ENCODE measurements at places on chromosomes 12 and 14.

DNA sequence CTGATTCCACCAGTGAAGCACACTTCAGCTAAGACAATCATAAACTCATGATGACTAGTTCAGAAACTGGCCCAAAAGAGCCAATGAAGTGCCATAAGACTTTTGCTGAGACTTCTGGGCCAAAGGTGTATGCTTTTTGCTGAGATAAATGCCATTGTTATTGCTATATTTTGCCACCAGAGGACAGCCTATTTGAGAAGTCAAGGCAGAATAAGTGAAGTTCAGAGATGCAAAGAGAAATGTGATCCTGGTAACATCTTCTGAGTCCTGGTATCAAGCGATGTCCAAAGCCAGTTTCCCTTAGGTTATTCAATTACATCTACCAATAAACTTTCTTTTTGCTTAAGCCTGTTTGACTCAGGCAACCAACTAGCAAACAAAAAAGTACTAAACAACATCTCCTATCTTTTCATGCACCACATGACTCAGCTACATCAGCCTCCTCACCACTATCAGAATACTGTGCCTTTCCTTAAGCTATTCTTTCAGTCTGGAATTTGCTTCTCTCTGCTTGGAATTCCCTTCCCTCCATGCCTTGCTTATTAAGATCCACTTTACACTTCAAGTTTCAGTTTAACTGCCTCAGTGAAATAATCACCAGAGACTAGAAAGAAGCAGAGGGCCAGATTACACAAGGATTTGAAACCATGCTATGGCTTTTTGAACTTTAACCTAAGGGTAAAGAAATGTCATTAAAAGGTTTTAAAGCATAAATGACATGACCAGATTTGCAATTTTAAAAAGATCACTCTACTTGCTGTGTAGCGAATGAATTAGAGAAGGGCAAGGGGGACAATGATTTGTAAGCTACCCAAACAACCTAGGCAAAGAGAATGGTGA lies 14.0 kb downstream of the CRY1 start:
- DNase-seq = no peak

- DNase-seq = no peak
Measured at GRCh38 chr12:42090899-42091298, 53.8 kb downstream of the GXYLT1 start.

DNA sequence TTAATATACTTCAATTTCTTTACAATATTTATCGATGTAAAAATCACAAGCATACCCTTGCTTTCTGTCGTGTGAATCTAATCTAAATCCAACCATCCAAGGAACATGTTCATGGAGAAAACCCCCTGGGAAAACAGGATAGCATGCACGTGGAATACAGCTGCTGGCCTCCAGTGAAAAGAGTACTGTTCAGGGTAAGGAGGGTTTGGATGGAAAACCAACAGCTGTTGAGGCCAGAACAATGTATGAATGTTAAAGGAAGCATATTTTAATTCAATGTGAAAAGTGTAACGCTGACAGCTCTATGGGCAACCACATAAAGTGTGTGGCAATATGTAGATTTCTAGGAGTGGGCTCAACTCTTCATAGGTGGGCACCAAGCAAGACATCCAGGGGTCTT lies 344.0 kb downstream of the TMEM132D start:
- no peak for DNase-seq

- no peak for DNase-seq
Measured at GRCh38 chr14:96688629-96689028, 108.6 kb upstream of the VRK1 start.

DNA sequence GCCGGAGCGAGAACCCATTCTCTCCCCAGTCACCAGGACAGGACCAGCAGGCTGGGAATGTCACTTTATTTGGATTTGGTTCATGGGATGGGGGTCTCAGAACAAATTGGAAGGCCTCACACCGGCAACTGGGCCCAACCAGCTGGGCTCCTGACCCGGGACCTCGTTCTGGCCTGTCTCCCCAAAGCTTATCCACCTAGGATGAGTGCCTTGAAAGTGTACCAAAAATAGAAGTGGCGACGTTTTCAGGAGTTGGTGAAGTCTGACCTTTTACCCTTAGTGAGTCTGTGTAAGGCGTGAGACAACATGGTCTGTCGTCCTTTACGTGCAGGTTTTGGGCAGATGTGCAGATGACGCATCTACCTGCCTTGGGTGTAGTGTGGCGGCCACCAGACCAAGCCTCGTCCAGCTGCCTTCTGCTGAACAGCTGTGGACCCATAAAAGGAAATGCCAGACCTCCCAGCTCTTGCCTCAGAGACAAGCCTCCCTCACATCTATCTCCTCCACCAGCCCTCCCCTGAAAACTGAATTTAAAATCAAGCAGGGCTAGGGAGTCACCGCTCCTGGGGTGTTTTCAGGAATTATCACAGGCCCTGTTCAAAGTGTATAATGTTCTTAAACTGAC lies 36.6 kb upstream of the CLMN start:
- DNase-seq = no peak

DNA sequence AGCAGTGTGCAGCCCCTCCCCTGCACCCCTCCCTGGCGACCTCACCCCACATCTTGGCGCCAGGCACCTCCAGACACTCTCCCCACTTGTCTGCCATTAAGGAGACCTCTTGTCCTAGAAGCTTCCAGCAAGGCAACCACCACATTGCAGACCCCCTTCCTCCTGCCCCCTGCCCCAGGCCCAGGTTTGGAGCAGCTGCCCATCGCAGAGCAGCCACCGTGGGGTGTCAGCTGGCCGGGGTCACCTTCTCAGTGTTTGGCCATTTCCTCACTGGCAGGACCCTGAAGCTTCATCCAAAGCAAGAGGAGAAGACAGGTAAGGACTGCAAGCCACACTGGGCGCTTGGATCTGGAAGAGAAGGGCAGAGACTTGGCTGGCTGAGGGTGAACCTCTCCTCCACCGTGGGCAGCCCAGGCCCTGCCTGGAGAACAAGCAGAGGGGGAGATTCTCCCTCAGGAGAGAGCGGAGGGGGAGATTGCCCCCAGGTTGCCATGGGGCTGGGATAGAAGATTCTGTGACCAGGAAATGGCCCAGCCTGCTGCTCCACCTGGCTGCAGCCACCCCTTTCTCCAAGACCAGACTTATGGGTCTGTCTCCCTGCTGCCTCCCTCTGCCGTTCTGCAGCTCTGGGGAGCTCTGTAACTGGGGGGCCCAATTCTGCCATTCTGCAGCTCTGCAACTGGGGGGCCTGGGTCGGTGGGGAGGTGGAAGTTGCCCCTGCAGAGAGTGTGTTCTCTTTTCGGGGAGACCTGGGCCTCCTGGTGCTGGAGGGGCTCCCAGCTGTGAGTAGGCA lies 72.9 kb upstream of the C14orf180 start:
- DNase-seq = no peak

DNA sequence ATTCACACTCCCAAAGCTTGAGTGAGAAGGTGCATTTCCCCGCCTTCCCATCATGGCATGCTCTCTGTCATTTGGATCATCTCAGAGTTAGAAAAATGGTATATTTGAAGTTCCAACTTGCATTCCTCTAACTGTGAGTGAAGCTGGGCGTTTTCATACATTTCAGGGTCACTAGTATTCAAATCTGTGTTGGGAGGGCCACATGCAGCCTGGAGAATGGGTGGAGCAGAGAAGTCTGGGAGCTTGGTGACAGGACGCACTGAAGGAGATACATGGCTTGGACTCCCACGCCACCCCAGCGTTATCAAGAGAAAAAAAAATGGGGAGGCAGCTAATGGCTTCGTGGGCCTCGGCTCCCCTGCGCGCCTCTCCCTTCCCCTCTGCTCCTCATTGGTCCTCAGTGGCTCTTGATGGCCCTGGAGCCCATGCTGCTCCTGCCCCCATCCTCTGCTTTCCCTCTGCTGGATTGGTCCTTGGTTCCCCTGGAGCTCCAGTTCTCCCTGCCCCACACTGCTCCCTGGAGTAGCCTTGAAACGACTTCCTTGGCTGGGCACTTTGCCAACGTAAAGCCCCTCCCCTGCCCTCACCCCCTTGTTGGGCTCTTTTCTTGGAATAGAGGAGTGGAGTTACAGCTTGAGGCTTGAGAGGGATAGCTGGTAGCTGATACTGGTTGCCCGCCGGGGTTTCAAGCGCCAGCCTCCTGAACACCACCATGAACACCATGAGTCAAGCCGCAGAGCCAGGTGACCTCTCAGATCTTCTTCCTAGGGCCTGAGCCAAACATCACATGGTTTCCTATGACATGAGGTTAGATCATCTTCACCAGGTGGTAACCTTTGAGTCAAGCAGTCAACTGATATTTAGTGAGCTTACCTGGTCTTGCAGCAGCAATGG lies 139.6 kb downstream of the PRKCH start:
- DNase-seq = no peak

GRCh38 chr14:76138119-76138757 lies 13.5 kb upstream of the GPATCH2L start:
- no peak for DNase-seq

GRCh38 chr14:40347675-40348074 lies 915.4 kb upstream of the FBXO33 start:
- no peak for DNase-seq

- no peak for DNase-seq
Measured at GRCh38 chr12:55970775-55971174, 3.1 kb upstream of the RAB5B start.

DNA sequence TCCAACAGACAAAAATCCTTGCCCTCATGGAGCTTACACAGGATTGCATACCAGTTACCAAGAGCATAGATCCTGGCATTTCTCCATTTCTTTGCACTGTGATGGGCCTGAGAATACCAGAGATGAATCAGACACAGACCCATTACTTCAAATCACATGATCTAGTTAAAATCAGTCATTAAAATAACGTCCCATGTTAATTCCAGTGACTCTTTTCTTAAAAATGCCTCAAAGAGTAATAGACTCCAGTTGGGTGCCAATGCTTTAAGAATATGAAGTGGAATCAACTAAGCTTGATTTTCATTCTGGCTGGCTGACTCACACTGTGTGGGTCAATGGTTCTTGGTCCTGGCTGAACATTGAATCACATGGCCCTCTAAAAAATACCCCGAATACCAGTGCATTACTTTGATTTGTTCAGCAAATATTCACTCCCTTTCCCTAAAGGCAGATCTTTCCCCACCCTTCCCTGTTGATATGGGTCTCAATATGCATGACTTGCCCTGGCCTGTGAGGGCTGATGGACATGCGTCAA lies 11.0 kb downstream of the ASB2 start:
- DNase-seq = no peak

GRCh38 chr12:5022465-5023061 lies 21.1 kb upstream of the KCNA5 start:
- no peak for DNase-seq

GRCh38 chr12:111408686-111409402 lies 3.1 kb downstream of the SH2B3 start:
- DNase-seq = no peak

GRCh38 chr12:56658921-56659320 lies 13.1 kb upstream of the ATP5F1B start:
- no peak for DNase-seq

DNA sequence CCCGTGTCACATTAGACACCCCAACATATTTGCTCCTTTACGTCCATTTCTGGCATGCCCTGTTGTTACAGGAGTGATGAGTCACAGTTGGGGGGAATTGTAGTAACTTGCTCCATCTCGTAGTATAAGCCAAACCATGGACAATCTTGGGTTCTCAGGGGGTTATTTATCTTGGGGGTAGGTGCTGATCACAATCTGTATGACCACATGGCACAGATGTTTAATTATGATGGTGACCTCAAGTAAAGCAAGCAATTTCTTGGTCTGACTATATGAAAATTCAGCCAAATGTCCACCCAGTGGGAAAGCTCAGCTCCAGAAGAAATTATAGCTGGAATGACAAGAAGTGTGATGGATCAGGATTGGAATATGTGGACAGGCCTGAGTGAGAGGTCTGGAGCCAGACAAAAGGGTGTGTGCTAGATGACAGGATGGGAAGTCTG lies 32.1 kb upstream of the STON2 start:
- no peak for DNase-seq

DNA sequence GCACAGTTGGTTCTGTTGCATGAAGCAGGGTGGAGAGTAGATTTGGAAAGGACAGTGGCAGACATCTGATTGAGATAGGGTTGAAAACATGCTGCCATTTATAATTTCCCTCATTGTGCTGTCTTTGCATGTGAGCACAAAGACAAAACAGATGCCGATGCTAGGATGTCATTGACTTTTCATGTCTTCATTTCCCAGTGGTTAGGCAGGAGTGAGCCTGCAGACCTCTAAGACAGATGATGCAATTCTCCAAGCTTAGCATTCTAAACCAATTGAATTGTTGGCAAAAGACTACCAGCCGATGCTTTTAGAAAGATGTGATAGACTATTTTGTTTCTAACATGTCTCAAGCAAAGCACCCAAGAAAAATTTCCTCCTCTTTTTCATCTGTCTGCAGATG lies 37.1 kb upstream of the PELI2 start:
- no peak for DNase-seq

DNA sequence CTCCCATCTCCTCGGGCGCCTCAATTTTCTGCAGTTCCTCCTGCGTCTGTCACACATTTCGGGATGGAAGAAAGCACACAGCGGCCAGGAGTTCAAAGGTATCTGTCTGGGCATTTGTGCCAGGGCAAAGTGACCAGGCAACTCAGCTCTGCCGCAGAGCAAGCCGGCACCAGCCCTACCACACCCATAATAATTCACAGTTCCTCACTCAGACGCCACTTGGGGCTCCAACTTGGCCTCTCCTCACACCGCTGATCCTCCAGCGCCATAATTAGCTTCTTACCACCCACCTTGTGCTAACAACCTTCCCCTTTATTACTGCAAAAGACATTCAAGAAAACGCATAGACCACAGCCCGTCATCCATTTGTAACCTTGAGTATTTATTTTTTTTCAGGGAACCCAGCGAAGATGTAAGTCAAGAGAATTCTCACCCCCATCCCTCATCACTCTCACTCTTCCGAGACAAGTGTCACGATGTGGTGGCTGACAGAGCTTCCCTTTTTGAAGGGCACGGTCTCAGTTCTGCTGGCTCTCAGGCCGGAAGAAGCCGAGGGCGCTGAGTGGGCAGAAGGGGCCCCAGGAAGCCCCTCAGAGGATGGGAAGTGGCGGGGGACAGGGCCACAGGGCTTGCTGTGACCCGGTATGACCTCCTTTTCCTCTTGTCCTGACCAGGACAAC lies 25.2 kb upstream of the NCOR2 start:
- DNase-seq = no peak

DNA sequence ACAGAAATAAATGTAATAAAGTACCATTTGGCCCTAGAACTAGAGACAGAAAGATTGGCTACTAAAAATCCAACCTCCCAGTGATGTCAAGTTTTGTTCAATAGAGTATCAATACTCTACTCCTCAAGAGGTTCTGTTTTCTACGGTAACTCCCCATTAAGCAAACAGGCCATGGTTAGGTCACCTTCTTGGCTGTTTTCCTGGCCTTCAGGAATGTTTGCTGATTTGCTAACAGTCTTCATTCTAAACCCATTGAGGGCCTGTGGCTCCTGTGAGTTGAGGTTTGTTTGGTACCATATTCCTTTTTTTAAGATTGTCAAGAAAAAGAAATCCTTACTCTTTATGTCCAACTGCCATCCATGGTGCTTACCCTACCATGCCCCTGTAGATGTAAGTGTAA lies 1022.0 kb upstream of the TMEM132C start:
- no peak for DNase-seq

GRCh38 chr14:73238941-73239340 lies 1.6 kb downstream of the PAPLN start:
- no peak for DNase-seq
